Chondrocyte (in vitro differentiated cells): ENCODE measurements at places on chromosomes 2 and 18.
A peak's percentile ranks its signal among the peaks of the same experiment; 100 is the strongest.

DNA sequence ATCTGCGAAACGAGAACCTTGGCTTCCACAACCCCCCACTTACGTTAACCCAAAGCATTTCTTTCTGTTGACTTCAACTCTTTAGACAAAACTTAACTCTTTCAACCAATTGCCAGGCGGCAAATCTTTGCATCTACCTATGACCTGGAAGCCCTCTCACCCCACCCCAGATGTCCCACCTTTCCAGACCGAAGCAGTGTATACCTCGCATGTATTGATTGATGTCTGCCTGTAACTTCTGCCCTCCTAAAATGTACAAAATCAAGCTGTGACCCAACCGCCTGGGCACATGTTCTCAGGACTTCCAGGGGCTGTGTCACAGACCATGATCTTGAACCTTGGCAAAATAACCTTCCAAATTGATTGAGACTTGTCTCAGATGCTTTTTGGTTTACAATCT lies 12.3 kb downstream of the AQP12B start:
- no peak overlapping the region for H3K27ac ChIP-seq
- no peak overlapping the region for H3K4me3 ChIP-seq
- peaks cover 2% of the 10 kb centered on the region for H3K36me3 ChIP-seq
- DNase-seq: no peak

GRCh38 chr18:78860117-78860516 lies 119.5 kb upstream of the SALL3 start:
- H3K27ac ChIP-seq: no peak overlapping the region
- H3K27me3 ChIP-seq: peaks cover 2% of the 10 kb centered on the region
- H3K36me3 ChIP-seq: no peaks in the 10 kb centered on the region
- DNase-seq: no peak

DNA sequence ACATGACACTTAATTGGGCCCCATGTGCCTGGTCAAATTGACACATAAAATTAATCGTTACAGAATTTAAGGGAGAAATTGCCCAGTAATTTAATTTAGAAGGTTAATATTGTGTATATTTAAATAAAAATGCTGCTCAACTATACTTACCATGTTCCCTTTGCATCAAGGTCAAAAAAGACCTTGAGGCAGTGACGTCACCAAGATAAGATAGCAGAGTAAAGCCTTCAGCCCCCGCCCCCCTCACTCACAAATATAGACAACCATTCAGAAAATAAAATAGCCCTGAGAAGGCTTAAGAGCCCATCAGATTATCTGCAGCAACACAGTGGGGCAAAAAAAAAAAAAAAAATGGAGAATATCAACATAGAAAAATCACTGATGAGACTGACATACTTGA lies 785.7 kb downstream of the CCDC85A start:
- H3K27me3 ChIP-seq: no peaks in the 10 kb centered on the region
- DNase-seq: no peak
- H3K27ac ChIP-seq: no peak overlapping the region
- H3K4me3 ChIP-seq: no peak overlapping the region
- no peaks in the 10 kb centered on the region for H3K36me3 ChIP-seq

- H3K27ac ChIP-seq: peak overlapping the region; percentile 17
- H3K27me3 ChIP-seq: no peaks in the 10 kb centered on the region
- no peak for DNase-seq
- H3K36me3 ChIP-seq: peaks cover 5% of the 10 kb centered on the region
- no peak overlapping the region for H3K4me3 ChIP-seq
Observed at GRCh38 chr2:939936-940601, 10.6 kb upstream of the SNTG2 start.

- no peaks in the 10 kb centered on the region for H3K36me3 ChIP-seq
- peaks cover 3% of the 10 kb centered on the region for H3K4me1 ChIP-seq
- H3K4me3 ChIP-seq: no peak overlapping the region
- no peaks in the 10 kb centered on the region for H3K27me3 ChIP-seq
- no peak for DNase-seq
Observed at GRCh38 chr2:144183727-144184126, 336.2 kb downstream of the ZEB2 start.

DNA sequence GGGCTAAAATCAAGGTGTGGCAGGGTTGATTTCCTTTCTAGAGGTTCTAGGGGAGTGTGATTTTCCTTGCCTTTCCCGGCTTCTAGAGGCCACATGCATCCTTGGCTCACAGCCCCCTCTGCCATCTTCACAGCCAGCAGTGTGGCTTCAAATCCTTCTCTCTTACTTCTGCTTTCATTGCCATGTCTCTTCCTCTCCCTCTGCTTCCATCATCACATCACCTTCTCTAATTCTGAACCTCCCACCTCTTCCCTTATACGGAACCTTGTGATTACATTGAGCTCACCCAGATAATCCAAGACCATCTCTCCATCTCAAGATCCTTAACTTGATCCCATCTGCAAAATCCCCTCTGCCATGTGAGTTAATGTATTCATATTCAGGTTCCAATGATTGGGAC lies 56.2 kb upstream of the RMDN2 start:
- no peak for DNase-seq
- H3K27me3 ChIP-seq: no peaks in the 10 kb centered on the region
- H3K4me1 ChIP-seq: peaks cover 36% of the 10 kb centered on the region
- no peaks in the 10 kb centered on the region for H3K36me3 ChIP-seq
- no peak overlapping the region for H3K27ac ChIP-seq
- no peak overlapping the region for H3K4me3 ChIP-seq

- H3K4me1 ChIP-seq: peaks cover 32% of the 10 kb centered on the region
- peaks cover 8% of the 10 kb centered on the region for H3K36me3 ChIP-seq
- no peaks in the 10 kb centered on the region for H3K27me3 ChIP-seq
- no peak for DNase-seq
- no peak overlapping the region for H3K4me3 ChIP-seq
Observed at GRCh38 chr2:65103013-65103715, 26.7 kb downstream of the RAB1A start.

GRCh38 chr2:63044362-63045327 lies 6.0 kb upstream of the OTX1 start:
- no peak overlapping the region for H3K4me3 ChIP-seq
- H3K4me1 ChIP-seq: peaks cover 24% of the 10 kb centered on the region
- no peak for DNase-seq

GRCh38 chr2:213087040-213087439 lies 64.4 kb downstream of the IKZF2 start:
- no peaks in the 10 kb centered on the region for H3K27me3 ChIP-seq
- no peak overlapping the region for H3K27ac ChIP-seq
- peaks cover 4% of the 10 kb centered on the region for H3K36me3 ChIP-seq
- H3K4me1 ChIP-seq: peaks cover 69% of the 10 kb centered on the region
- no peak overlapping the region for H3K4me3 ChIP-seq

DNA sequence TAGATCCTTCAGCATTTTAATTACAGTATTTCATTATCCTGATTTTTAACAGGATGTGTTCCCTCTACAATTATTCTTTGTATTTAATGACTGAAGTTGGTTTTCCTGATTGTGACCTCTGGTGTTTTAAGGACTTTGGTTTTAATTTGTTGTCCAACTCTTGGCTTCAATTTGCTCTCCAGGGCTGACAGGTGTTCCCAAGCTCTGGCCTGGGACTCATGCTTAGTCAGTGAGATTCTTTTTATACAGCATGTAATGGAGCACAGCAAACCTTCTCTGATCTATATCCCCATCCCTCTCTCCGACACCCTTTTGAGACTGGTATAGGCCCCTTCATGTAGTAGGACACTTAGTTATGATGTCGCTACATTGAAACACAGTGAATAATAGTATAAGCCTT lies 896.3 kb downstream of the TSN start:
- H3K4me1 ChIP-seq: no peaks in the 10 kb centered on the region
- DNase-seq: no peak
- no peak overlapping the region for H3K4me3 ChIP-seq
- no peaks in the 10 kb centered on the region for H3K36me3 ChIP-seq
- no peak overlapping the region for H3K27ac ChIP-seq
- peaks cover 12% of the 10 kb centered on the region for H3K27me3 ChIP-seq

GRCh38 chr2:239831001-239831731 lies 194.0 kb downstream of the NDUFA10 start:
- H3K27me3 ChIP-seq: peaks cover 11% of the 10 kb centered on the region
- no peak for DNase-seq
- no peak overlapping the region for H3K27ac ChIP-seq

- H3K4me1 ChIP-seq: no peaks in the 10 kb centered on the region
- no peak within 1 kb of the TSS for H3K27ac ChIP-seq
- peak; percentile 90 for DNase-seq
- H3K4me3 ChIP-seq: no peak within 1 kb of the TSS
- H3K36me3 ChIP-seq: no peaks in the 10 kb centered on the region
Observed at GRCh38 chr2:230924470-230925341, at the start of gene GPR55. GPR55 (minus strand) TSS chr2:230925242; CDS start chr2:230910962, 14,280 bp downstream.
